ENCODE measurements at places on chromosomes 11 and 22.
A peak's percentile ranks its signal among the peaks of the same experiment; 100 is the strongest.

DNA sequence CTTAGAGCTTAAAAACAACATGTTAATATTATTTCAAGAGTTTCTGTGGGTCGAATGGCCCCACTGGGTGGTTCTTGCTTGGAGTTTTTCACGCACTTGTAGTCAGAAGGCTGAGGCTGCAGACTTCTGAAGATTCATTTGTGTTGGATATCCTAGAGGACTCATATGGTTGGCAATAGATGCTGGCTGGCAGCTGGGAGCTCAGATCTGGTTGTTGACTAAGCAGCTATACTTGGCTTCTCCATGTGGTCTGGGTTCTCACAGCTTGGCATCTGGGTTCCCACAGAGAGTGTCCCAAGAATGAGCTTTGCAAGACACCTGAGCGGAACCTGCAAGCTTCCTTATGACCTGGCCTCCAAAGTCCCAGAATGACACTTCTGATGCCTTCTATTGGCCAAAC, 163.9 kb upstream of the ZC3H12C start:
- no peak for DNase-seq

- no peak for DNase-seq
Measured at GRCh38 chr22:23997092-23997491, 8.2 kb downstream of the GSTT4 start.

DNA sequence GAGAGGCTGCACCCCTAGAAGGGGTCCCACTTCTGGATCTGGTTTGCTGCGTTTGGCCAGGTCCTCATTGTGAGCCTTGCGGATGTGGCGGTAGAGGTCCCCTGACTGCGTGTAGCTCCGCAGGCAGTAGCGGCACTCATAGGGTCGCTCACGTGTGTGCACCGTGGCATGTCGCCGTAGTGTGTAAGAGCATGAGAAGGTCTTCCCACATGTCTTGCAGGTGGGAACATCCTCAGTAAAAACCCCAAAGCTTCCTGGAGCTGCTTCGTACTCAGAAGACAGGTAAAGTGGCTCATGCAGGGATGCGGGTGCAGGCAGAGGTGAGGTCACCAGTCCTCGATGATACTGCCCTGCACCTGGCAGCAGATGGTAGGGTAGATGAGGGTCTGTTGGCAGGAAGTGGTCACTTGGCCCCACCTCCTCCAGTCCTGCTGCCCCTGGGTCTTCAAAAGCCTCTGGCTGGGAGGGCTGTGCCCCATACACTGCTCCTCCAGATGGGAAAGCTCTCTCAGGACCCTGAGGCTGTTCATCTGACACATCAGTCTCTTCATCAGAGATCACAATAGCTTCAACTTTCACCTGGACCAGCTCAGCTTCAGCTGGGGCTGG, 1.7 kb downstream of the ZBTB3 start:
- no peak for DNase-seq

DNA sequence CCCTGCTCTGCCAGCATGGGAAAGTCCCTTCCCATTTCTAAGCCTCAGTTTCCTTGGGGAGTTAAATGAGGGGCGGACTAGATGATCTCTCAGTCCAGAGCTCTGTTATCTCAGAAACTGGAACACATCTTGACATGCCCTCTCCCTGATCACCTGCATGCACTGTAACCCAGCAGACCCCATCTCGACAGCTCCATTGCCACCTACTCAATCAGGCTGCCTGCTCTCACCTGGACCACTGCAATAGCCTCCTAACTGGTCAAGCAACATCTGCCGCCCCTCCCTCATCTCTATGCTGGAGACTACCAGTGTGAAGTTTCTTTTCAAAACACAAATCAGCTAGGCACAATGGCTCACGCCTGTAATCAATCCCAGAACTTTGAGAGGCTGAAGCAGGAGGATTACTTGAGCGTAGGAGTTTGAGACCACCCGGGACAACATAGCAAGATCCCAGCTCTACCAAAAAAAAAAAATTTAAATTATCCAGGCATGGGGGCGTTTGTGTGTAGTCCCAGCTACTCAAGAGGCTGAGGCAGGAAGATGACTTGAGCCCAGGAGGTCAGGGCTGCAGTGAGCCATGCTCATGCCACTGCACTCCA, 22.2 kb downstream of the LRRC55 start:
- no peak for DNase-seq

- DNase-seq = no peak
Measured at GRCh38 chr11:125625225-125625629, 264 bp downstream of the CHEK1 start.

DNA sequence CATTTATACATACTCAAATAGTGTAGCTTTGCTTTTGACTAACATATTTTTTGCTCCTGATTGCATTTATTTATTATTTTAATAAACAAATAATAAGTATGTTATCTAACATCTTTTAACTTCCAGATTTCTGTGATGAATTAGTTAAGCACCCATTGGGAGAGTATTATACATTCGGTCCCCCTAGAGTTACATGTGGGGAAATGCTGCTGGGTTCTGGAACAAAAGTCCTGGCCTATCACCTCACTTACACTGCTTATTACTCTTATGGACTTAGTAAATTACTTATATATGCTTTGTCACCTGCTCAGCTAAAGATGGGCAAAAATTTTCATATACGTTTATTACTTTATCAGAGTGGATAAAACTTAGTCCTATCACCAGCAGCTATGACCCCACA, 1163.0 kb downstream of the FAM181B start:
- DNase-seq = no peak

DNA sequence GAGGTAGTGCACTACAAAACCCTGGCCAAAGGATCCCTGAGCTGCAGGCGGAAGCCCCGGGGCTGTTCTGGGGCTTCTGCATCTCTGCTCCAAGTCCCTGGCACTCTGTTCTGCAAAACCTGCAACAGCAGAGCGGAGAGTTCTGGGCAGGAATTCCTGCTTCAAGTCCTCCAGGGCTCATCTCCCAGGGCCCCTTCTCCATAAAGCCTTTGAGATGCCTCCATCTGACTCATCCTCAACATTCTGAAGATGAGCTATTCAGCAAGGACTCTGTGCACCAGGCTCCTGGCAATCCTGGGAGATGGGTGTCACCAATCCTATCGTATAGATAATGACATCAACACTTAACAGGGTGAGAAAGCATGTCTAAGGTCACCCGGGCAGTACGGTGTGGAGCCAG, 19.3 kb downstream of the SYN3 start:
- DNase-seq = no peak

DNA sequence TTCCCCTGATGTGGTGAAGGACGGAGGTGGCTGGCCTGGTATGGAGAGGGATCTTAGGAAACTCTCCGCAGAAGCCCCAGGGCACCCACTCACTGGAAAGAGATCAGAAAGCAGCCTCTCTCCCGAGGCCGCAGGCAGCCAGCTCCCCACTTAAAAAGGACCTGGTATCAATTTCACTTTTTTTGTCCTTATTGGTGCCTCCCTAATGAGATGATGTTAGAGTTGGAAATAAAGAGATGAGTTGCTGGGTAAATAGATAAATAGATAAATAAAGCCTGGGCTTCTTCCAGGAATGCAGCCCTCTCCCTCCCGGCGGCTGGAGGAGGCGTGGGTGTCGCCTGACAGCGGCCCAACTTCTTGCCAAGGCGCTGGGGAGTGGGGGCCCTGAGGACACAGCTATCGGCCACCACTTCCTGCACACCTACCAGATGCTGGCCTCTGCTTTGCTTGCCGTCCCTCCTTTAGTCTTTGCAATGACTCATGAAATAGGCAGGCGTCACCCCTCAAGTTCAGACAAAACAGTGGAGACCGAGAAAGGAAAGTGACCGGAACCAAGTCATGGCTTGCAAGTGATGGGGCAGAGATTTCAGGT, 42.9 kb downstream of the LINC01488 start:
- DNase-seq = no peak

DNA sequence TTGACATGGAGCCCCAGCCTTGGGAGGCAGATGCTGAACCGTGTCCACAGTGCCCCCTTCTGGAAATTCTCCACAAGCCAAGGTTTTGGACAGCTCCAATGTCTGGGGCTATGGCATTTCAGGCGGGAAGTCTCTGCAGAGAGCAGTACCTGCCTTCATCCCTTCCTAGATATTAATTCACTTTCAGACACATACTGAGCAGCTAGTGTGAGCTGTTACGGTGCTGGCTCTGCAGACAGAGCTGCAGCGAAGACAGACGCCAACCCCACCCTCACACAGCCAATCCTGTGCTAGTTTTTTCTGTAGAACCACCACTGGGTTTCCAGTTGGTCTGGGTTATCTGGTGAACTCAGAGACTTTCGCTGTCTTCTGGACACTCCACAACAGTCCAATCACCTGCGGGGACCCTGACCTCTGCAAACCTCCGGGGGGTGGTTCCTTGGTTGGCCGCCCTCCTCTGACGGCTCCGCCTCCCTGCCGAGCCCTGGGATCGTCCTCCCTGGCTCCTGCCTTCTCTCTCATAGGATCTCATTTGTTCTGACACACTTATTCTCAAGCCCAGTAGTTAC, 9.1 kb downstream of the LMF2 start:
- DNase-seq = peak; percentile 61

DNA sequence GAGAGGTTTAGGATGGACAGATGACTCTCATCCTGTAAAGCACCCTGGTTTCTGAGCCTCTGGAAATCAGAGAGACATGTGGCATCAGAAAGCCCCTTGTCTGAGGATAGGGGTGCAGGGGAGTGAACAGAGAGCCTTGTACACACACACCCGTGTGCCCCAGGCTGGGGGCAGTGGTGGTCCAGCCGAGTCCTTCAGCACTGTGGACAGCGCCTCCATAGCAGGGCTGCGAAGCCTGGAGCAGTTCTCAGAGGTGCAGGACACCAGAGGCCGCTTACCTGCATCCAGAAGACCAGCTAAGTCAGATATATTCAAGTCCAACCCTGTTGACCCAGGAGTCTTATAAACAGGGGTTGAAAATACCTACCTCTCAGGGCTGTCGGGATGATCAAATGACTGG, 11.5 kb upstream of the IGSF9B start:
- DNase-seq = no peak

- DNase-seq = no peak
Measured at GRCh38 chr11:44748606-44749005, 21.8 kb downstream of the TSPAN18 start.

DNA sequence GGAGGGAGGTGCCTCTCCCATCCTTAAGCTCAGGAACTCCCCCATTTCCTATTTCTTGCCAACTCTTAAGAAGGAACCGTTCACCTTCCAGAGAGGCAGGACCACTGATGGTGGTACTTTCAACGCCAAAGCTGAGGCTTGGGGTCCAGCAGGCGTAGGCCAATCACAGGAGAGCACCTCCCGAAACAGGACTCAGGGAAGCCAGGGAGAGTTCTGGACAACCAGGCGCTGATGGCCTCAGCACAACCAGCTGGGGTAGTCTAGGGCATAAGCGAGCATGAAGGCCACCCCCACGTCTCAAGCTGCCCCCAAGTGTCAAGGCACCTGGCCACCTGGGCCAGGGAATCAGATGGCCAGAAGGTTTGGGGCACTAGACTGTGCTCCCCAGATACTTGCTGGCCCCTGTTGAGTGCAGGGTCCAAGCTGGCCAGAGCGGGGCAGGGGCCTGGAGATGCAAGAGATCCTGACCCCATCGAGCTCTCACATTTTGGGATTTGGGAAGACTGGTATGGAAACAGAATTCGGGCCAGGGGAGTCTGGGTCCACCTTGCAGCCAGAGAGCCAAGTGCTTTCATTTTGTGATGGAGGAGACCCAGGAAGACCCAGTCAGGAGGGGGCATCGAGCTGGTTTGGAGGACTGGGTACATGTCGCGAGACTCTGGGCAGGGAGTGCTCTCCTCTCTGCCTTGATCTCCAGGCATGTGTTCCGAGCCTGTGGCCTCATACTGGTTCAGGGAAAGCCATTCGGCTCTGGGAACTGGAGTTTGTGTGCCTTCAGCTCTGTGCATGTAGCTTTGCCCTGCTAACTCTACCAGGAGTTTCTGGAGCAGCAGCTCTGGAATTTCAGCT, 926 bp downstream of the CD6 start:
- DNase-seq = no peak

DNA sequence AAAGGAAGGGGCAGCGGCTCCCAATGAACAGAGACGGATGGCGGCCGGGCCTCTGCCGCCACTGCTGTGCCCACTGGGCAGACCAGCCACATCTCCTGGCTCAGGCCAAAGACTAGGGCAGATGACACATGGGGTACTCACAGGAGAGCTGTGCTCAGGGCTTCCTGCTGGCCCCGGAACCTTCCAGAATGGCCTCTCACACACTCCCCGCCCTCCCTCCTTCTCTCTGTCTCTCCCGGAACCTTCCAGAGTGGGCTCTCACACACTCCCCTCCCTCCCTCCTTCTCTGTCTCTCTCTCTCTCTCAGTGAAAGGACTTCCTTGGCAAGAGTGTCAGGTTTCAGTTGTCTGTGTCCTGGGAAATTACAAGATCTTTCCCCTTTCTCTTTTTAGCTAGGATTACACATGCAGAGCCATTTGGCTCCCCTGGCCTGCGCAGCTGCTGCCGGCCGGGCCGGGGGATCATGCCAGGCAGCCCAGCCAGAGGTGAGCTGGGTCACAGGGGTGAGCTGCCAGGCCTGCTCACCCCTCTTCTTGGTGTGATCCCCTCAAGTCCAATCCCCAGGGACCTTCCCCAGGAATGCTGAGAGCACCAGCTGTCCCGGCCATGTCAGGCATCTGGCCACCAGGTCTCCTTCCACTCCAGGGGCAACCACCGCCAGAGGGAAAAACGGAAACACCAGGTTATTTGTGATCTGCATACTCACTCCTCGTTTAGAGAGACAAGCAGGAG, 45.3 kb upstream of the ADA2 start:
- DNase-seq = no peak

DNA sequence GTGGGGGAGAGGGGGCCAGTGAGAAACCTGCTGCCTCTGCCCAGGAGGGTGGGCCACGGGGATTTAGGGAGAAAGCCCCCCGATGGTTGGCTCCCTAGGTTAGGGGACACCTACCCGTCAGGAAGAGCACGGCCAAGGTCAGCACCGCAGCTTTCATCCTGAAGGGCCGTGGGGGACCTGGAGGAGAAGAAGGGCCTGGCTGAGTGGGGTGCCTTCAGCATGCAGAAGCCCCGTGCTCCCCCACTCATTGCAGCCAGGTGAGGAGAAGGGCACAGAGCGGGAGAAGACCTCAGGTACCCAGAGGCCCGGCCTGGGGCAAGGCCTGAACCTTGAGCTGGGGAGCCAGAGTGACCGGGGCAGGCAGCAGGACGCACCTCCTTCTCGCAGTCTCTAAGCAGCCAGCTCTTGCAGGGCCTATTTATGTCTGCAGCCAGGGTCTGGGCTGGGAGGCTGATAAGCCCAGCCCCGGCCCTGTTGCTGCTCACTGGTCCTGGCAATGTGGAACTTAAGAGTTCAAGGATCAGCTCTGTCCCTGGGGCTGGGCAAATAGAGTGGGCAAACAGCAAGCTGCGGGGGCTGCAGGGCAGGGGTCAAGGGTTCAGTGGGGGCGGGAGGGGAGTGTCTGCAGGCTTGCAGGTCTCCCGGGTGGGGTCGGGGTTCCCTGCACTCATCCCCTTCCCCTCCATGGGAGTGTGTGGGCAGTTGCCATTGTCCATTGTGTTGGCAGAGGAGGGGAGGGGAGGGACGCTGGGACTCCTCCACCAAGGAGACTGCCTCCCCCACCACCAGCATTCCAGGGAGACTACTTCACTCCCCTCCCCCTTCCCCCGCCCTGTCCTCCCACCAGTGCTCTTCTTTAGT, at the start of gene APOA1:
Gene APOA1 (minus strand): TSS at position 392 of the 861 bp plus-strand sequence. CDS start 235 bp downstream, at position 157.
- no peak for DNase-seq

- DNase-seq = no peak
Measured at GRCh38 chr22:11629661-11630385, 3898.2 kb upstream of the OR11H1 start.
